ENCODE measurements at places on chromosomes 11 and 22.
A peak's percentile ranks its signal among the peaks of the same experiment; 100 is the strongest.

GRCh38 chr22:45006964-45007390, 2.8 kb downstream of the PHF21B start:
- no peak for DNase-seq

DNA sequence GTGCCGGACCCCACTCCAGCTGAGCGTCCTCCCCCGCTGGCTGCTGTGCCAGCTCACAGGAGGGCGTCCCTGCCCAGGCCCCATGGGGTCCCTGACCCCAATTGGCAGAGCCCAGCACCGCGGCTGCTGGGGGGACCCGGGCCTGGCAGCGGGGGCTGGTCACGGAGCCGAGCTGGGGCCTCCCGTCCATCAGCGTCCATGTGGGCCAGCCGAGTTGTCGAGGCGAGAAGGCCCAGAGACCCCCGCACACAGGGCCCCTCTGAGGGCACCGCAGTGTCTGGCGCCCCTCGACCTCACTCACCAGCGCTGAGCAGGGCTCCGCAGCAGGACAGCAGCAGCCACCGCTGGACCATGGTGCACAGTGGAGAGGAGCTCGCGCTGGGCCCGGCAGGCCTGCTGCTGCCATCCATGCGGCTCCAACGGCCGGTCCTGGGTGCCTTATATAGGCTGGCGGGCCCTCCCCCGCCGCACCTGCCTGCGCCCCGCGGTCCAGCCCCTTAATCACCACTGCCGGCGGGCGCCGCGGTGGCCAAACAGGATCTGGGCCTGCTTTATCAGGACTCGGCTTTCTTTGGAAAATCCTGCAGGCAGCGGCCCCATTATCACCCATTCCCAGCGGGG, at the start of gene MUC6:
MUC6 (minus strand) TSS at position 416 of the 621 bp plus-strand sequence; CDS start at position 353, 63 bp downstream.
- DNase-seq, result no peak

- DNase-seq, result no peak
Measured at GRCh38 chr22:48239461-48240147, 1477.2 kb downstream of the TBC1D22A start.

- no peak for DNase-seq
Measured at GRCh38 chr11:123885570-123885969, at the start of gene TMEM225. TSS of gene TMEM225 (minus strand) at chr11:123885670. CDS start at chr11:123885425, 245 bp downstream.

DNA sequence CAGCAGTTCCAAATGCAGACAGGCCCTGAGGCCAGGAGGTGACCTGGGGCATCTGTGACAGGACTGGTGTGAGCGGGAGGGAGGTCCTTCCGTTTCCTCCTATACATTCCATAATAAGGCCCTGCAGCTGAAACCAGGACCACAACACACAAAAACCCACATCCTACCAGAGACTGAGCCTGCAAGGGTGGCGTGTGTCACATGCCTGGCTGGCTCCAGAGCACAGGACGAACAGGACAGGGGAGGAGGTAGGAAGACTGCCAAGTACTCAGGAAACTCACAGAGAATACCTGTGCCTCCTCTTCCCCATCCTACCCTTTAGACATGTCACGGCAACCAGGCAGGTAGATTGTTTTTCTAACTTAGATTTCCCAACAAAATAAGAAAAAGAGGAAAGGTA, 103.9 kb downstream of the ARL14EP start:
- DNase-seq, result no peak

DNA sequence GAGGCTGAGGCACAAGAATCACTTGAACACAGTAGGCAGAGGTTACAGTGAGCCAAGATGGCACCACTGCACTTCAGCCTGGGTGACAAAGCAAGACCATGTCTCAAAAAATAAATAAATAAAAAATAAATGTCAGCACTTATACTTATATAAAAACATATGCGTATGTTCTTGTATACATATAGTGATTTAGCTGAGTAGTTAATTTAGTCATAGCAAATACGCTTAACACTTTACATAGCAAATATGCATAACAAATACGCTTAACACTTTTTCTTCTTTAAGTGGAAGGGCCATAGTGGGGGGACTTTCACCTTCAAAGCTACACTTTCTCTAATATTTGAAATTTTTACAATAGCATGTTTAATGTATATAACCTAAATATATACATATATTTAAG, 64.0 kb upstream of the CAPRIN1 start:
- DNase-seq, result no peak

GRCh38 chr22:20396639-20397038, 2.7 kb downstream of the ZNF74 start:
- no peak for DNase-seq

DNA sequence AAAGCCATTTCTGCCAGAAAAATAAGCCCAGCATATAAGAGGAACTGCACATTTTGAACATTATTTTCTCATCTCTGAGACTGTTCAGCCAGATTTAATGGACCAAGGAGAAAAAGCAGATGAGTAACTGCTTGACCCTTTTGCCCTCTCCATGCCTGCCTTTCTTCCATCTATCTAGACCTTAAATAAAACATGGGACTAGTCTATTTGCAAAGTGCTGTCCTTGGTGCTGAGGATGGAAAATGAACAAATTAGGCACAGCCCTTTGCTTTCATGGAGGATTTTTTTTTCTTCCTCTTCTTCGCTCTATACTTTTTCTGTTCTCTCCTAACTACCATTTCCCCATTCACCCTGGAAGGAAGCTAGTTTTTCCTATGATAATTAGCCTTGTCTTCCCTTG, 361.3 kb downstream of the GRM5 start:
- DNase-seq, result no peak

DNA sequence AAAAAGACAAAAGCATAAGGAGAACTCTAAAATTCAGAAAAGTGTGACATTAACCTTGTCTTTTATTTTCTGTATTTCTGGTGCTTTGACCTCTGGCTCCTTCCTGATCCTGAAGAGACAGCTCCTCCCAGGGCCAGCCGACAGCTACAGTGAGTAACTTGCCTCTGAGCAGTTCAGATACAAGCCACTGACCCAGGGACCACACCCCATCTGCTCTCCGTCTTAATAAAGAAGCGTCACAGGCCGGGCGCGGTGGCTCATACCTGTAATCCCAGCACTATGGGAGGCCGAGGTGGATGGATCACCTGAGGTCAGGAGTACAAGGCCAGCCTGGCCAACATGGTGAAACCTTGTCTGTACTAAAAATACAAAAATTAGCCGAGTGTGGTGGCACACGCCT, 6.5 kb downstream of the MLC1 start:
- DNase-seq, result no peak

GRCh38 chr11:129846508-129847335, 31.1 kb downstream of the TMEM45B start:
- peak; percentile 39 for DNase-seq

DNA sequence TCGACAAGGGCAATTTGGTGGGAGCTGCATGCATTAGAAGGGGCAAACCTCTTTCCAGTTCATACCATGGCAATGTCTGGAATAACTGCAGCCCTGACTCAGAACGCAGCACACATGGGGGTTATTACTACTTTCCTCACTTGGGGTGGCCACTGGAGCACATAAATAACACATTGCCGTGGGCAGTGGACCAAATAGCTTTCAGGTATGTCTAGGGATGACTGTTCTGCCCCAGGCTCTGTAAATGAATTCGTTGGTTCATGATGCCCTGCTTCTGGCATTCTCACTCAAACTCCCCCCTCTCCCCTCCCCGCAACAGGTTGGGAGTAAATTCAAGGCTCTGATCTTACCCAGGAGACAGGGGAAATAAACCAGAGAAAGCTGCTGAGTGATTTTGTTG, 238.0 kb upstream of the PLET1 start:
- no peak for DNase-seq

DNA sequence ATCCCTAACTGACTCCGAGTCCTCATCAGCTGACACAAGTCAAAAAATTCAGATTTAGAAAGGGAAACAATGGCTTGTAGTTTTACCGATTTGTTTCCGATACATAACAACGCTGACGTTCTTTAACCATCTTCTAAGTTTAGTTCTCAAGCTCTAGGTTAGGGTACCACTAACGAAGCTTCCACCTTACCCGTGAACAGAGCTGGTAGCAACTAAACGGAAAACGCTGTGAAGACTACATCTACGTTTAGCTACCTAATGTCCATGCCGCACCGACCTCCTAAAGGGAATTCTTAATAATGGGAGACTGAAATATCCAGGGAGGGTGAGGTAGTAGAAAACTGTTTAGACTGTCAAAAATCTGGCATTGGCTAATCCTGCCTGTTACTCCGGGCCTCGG, 1.0 kb downstream of the NUP98 start:
- no peak for DNase-seq

Data from CD4-positive, alpha-beta T cell treated with Interleukin-17A for 4 hours (primary cell).